ENCODE measurements at places on chromosomes 1 and 21. TPM values are rescaled to one million over a fixed set of nuclear protein-coding genes. Genes with fewer than 3 reads are reported as not detected.

DNA sequence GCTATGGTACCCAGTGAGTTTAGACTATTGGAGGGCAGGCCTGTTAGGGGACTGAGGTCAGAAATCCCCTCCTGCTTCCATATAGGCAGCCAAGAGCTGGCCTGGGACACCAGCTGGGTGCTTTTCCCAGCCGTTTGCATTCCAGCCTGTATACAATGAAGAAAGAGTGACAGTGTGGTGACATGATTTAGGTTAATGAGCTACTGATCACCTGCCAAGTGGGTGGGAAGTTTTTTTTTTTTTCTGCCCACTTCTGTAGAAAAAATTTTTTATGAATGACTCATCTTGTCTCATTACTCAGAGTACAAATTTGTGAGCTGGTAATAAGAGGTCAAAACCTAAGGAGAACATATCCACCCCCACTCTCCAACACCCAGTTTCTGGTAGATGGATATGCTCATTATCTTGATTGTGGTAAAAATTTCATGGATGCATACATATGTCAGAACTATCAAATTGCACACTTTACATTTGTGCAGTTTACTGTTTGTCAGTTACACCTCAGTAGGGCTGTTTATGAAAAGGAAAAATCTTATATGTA lies 16.4 kb upstream of the CGN start:
- DNase-seq: peak; percentile 66
- no peaks in the 10 kb centered on the region for H3K27me3 ChIP-seq
- H3K4me1 ChIP-seq: peaks cover 5% of the 10 kb centered on the region
- H3K36me3 ChIP-seq: no peaks in the 10 kb centered on the region

LCE1C gene
- not detected for total RNA-seq

- H3K27ac ChIP-seq: no peak overlapping the region
- DNase-seq: no peak
- no peaks in the 10 kb centered on the region for H3K36me3 ChIP-seq
- H3K4me1 ChIP-seq: peaks cover 8% of the 10 kb centered on the region
- no peak overlapping the region for H3K4me3 ChIP-seq
These were observed 384.6 kb downstream of the RRAGC start for GRCh38 chr1:38474738-38475623.

DNA sequence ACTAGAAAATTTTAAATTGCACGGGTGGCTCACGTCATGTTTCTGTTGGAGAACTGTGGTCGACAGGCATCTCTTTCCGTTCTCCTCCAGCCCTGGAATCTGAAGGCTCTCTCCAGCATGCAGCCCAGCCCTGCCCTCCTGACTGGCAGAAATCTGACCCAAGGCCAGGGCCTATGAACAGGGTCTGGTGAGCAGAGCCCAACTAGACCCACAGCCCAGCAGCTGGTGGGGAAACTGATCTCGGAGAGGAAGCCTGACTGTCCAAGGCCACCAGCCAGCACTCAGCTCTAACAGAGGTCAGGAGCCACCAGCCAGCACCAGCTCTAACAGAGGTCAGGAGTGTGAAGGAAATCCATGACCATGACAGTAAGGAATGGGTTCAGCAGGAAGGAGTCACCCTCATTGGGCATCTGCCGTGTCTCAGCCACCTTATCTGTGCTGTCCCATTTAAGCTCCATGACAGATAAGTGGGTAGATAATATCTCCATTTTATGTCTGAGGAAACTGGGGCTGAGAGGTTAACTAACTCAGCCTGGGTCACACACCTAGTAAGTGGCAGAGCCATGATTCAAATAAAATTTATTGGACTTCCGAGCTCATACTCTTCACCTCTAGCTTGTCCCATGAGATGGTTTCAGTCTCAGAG lies 20.2 kb upstream of the PKP1 start:
- H3K27me3 ChIP-seq: peaks cover 8% of the 10 kb centered on the region
- H3K27ac ChIP-seq: no peak overlapping the region
- peaks cover 7% of the 10 kb centered on the region for H3K4me1 ChIP-seq
- no peak for DNase-seq

XCL2 gene
- total RNA-seq: not detected

GRCh38 chr1:95071539-95071938 lies 1.2 kb downstream of the ALG14 start:
- H3K27me3 ChIP-seq: no peaks in the 10 kb centered on the region
- peaks cover 10% of the 10 kb centered on the region for H3K4me1 ChIP-seq
- no peak overlapping the region for H3K4me3 ChIP-seq
- H3K36me3 ChIP-seq: no peaks in the 10 kb centered on the region
- DNase-seq: no peak
- peak overlapping the region; percentile 96 for H3K27ac ChIP-seq

AADACL3 gene
- 0.10 TPM for total RNA-seq

- peaks cover 63% of the 10 kb centered on the region for H3K4me1 ChIP-seq
- no peak for DNase-seq
- no peaks in the 10 kb centered on the region for H3K36me3 ChIP-seq
- H3K4me3 ChIP-seq: no peak overlapping the region
- H3K27ac ChIP-seq: no peak overlapping the region
These were observed 45.7 kb downstream of the CAPZB start for GRCh38 chr1:19439464-19440171.

- H3K4me1 ChIP-seq: no peaks in the 10 kb centered on the region
- H3K27me3 ChIP-seq: no peaks in the 10 kb centered on the region
- no peak for DNase-seq
- no peak overlapping the region for H3K27ac ChIP-seq
These were observed 6.5 kb upstream of the CELA2B start for GRCh38 chr1:15469361-15469760.

DNA sequence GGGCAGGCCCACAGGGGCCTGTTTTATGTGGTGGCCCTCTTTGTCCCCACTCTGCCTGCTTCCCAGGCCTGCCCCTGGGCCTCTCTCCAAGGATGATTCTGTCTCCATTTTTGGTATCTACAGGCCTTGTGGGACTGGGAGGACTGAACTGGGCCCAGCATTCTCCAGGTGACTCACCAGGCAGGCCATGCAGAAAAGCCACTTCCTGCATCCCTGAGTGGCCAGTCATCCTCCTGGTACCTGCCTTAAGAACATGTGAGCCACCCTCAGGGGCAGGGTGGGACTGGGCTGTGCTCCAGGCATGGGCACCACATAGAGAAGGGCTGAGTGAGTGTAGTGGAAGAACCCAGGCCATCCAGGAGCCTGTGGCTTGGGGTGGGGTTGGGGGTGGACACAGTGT lies 20.0 kb upstream of the BCAR3 start:
- no peaks in the 10 kb centered on the region for H3K27me3 ChIP-seq
- H3K4me3 ChIP-seq: no peak overlapping the region
- DNase-seq: peak; percentile 69
- no peaks in the 10 kb centered on the region for H3K36me3 ChIP-seq
- peak overlapping the region; percentile 47 for H3K27ac ChIP-seq

OR10J4 gene
- not detected for total RNA-seq

- no peak overlapping the region for H3K27ac ChIP-seq
- no peaks in the 10 kb centered on the region for H3K4me1 ChIP-seq
- H3K4me3 ChIP-seq: no peak overlapping the region
- no peak for DNase-seq
These were observed 8.3 kb upstream of the CSF1 start for GRCh38 chr1:109902204-109902985.

- no peaks in the 10 kb centered on the region for H3K27me3 ChIP-seq
- H3K4me3 ChIP-seq: no peak overlapping the region
- no peak overlapping the region for H3K27ac ChIP-seq
These were observed 22.7 kb upstream of the PRKACB start for GRCh38 chr1:84121360-84121759.

DNA sequence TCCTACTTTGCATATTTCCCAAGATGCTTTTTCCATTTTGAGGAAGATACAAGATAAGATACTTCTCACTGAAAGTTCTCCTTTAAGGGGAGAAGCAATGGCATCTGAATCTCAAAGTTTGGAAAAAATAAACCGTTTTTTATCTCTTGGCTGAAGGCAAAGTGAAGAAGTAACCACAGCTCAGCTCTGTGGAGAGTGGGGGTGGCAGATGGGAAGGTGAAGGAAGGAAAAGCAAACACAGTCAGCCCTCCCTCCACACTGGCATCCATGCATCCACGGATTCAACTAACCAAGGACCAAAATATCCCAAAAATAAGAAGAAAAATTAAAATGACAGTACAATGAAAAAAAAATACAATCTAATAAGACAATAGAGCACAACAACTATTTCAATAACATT lies 211.1 kb downstream of the RGS7 start:
- H3K36me3 ChIP-seq: no peaks in the 10 kb centered on the region
- H3K4me3 ChIP-seq: no peak overlapping the region
- H3K27me3 ChIP-seq: no peaks in the 10 kb centered on the region
- peaks cover 9% of the 10 kb centered on the region for H3K4me1 ChIP-seq
- H3K27ac ChIP-seq: no peak overlapping the region
- no peak for DNase-seq

LRRC38 gene
- total RNA-seq: 7.5 TPM

B4GALT2 gene
- 45.7 TPM for total RNA-seq

IPP gene
- total RNA-seq: 10.0 TPM

DNA sequence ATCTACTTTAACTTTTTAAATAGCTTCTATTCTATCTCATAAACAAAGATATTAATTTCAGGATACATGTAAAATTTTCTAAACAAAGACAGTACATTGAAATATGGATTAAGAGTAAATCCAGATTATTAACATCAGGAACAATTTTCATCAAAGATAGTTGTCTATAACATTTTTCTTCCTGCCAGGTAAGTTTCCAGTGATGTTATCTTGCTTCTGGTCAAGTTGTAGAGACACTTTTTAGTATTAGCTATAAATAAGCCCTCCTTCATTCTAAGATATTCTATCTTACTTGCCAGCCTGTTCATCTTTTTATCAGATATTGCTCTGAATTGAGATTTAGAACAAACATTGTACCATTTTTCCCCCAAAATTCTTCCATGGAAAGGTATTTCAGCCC lies 94.4 kb upstream of the KCTD3 start:
- no peak for DNase-seq
- no peaks in the 10 kb centered on the region for H3K36me3 ChIP-seq
- H3K4me3 ChIP-seq: no peak overlapping the region
- H3K4me1 ChIP-seq: no peaks in the 10 kb centered on the region

- peak overlapping the region; percentile 99 for H3K27ac ChIP-seq
- H3K4me1 ChIP-seq: peaks cover 11% of the 10 kb centered on the region
- peaks cover 4% of the 10 kb centered on the region for H3K27me3 ChIP-seq
- H3K4me3 ChIP-seq: peak overlapping the region; percentile 66
These were observed 1.1 kb upstream of the COA6 start for GRCh38 chr1:234372011-234372757.

- no peaks in the 10 kb centered on the region for H3K4me1 ChIP-seq
- peaks cover 15% of the 10 kb centered on the region for H3K27me3 ChIP-seq
- peak; percentile 82 for DNase-seq
These were observed at the start of gene OLFM3 for GRCh38 chr1:101996825-101997465. OLFM3 (minus strand) TSS chr1:101996926.

DNA sequence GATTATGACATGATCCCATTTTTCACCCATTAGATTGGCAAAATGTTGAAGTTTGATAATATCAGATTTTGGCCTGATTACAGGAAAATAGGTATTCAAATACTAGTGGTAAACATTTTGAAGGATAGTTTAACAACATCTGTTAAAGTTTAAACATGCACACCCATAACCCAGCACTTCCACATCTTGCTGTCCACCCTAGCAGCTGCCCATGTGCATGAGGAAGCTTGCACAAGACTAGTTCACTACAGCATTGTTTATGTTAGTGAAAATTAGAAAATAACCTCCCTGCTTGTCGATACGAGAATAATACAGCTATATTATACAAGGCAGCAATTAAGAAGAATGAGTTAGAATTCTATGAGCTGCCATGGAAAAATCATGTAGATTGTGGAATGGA lies 127.6 kb downstream of the C1orf21 start:
- no peak overlapping the region for H3K4me3 ChIP-seq
- no peak overlapping the region for H3K27ac ChIP-seq
- H3K4me1 ChIP-seq: peaks cover under 1% of the 10 kb centered on the region
- no peak for DNase-seq

CHIA gene
- total RNA-seq: 0.28 TPM

DNA sequence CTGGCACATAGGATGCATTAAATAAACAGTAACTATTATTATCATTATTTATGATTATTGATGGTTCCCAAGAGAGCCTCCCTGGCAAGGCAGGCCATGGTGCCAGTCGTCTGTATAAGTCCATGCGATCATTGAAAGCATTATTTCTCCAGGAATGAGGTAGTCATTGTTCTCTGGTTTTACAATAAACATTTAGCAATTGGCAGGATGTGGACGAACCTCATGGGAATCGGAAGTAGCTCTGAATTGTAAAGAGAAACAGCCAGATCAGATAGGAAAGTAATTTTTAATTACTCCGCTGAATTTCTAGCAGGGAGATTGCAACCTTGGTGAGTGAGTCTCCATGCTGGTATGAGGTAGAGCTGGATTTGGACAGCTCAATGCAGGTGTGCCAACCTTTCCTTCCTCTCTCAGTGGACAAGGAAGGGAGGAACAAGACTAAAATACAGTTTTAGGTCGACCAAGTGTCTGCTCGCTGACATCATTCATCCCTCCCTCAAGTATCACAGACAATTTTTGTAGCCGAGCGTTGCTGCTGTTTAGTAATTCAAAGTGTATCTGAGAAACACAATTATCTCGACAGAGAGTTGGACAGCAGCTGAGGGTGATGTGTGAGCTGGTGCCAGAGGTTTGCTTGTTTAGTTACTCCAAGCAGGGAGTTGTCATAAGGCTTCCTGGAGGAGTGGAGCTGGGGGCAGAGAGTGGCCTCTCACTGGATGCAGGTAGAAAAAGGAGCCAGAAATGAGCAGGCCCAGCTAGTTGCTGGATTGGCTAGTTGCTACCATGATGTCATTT lies 250.8 kb downstream of the KCNJ6 start:
- no peak overlapping the region for H3K4me3 ChIP-seq
- H3K27me3 ChIP-seq: no peaks in the 10 kb centered on the region
- no peaks in the 10 kb centered on the region for H3K36me3 ChIP-seq
- H3K4me1 ChIP-seq: peaks cover 4% of the 10 kb centered on the region

- H3K27ac ChIP-seq: peak overlapping the region; percentile 79
- H3K27me3 ChIP-seq: no peaks in the 10 kb centered on the region
- peak; percentile 71 for DNase-seq
- no peaks in the 10 kb centered on the region for H3K36me3 ChIP-seq
These were observed 9.8 kb downstream of the IFNGR2 start for GRCh38 chr21:33412832-33413519.

DNA sequence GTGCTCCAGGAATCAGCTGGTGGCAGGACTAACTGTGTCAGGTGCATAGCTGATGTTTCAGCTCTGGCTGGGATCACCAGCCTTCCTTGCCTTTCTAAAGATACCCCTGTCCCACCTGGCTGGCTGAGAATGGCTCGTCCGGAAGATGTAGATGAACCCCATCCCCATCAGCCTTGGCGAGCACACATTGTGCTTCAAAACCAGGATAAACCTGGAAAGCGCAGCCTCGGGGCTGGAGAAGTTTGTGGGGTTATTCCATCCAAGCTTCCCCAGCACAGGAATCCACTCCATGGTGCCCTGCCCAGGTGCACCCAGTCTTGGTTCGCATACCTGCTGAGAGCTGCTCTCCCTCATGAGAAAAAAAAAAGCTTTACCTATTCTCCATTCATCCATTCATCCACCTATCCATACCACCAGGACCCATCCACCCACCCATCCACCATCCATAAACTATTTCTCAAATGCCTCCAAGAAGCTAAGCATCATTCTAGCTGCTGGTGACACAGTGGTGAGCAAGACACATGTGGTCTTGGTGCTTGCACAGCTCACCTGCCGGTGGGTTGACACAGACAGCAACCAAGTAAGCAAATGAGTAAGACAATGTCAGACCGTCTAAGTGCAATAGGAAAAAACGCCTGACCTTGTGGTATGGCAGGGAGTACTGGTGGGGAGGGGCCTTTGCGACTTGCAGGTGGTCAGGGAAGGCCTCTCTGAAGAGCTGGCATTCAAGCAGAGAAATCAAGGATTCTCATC lies 94.0 kb downstream of the DMRTB1 start:
- no peaks in the 10 kb centered on the region for H3K4me1 ChIP-seq
- H3K27ac ChIP-seq: no peak overlapping the region
- H3K27me3 ChIP-seq: no peaks in the 10 kb centered on the region
- H3K4me3 ChIP-seq: no peak overlapping the region
- H3K36me3 ChIP-seq: no peaks in the 10 kb centered on the region
